H7 (cell line): ENCODE measurements at places on chromosomes 12 and 14.

- no peak for DNase-seq
Observed at GRCh38 chr14:34359420-34360117, 102.5 kb downstream of the SPTSSA start.

DNA sequence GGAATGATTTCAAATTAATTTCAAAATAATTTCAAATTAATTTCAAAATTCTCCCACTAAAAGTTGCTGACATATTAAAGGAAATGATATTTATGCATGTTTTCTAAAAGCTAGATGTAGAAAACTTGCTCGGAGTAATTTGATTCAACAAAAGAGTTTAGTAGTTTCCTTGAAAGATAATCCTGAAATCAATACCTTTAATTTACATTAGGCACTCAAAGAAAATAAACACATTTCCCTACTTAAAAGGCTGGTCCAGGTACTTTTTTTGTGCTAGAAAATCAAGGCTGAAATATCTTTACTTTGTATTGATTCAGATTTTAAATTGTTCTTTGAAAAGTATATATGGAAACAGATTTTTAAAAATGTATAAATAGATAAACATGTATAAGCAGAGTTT, 370.5 kb downstream of the RAD51B start:
- no peak for DNase-seq

- DNase-seq: no peak
Observed at GRCh38 chr12:664075-664778, 982 bp upstream of the NINJ2 start.

- no peak for DNase-seq
Observed at GRCh38 chr14:34005901-34006300, 55.0 kb upstream of the EGLN3 start.

DNA sequence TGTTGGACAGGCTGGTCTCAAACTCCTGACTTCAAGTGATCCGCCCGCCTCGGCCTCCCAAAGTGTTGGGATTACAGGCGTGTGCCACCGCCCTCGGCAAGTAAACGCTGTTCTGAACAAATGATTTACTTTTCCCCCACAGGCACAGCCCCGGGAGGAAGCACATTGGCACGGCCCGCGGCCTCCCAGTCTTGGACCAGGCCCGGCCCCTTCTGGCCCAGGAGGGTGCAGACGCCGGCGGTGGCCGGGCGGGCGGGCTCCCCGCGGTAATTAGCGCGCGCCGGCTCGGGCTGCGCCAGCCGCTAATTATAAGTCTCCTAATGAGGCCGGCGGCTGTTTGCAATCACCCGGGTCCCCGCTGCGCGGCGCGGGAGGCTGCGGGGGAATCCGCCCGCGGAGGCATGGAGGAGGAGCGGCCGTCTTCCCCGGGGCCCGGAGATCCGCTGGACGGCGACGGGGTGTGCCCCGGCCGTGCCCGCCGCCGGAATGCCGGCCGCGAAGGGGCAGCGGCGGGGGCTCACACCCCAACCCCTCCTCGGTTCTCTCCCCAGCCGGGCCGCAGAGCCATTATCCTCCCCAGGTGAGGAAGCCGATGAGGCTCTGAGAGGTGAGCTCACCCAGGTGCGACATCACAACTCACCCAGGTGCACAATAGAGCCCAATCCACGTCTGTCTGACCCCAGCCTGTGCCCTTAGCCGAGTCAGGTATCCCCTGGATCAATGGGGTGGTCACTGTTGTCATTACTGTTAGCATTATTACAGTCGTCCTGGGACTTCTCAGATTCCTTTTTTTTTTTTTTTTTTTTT, 3.3 kb upstream of the POP5 start:
- DNase-seq: peak; percentile 87
